ENCODE measurements at places on chromosomes 12 and 14.

- DNase-seq, result no peak
Measured at GRCh38 chr14:61566537-61567225, 128.6 kb upstream of the HIF1A start.

DNA sequence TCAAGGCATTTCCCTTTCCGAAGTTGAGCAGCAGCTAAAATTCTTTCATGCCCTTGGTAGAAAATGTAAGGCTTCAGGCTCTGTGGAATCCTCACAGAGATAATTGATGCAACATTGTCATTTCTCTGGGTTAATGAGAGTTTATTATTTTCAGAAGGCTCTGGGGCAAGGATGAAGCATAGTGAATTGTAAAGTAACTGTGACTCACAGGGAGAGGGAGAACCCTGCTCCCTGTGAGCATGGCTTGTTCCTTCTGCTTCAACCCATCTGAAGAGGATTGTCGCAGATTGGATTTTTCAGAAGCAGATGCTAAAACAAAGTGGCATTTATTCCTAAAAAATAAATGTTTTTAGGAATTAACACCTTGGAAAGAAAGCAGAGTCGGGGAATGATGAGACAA, 41.2 kb downstream of the APOBEC1 start:
- DNase-seq, result no peak

DNA sequence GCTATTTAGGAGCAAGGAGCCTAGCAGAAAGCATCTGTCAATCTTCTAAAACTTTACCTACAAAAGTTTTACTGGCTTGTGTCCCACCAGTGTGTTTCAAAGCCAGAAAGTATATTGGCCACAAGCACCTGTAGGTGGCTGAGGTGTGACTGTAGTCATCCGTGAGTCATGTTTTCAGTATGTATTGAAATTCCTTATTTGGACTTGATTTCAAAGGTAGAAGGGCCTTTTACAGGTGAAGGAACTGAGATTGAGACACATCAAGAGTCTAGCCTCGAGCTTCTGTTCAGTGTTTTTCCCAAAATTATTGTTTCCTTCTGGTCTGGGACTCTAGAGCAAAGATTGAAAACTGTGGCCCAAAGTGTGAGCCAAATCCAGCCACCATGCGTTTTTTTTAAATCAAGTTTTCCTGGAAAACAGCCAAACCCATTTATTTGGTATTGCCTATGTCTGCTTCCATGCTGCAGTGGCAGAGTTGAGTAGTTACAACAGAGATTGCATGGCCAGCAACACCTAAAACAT, 195.3 kb upstream of the BCL2L14 start:
- DNase-seq, result no peak

DNA sequence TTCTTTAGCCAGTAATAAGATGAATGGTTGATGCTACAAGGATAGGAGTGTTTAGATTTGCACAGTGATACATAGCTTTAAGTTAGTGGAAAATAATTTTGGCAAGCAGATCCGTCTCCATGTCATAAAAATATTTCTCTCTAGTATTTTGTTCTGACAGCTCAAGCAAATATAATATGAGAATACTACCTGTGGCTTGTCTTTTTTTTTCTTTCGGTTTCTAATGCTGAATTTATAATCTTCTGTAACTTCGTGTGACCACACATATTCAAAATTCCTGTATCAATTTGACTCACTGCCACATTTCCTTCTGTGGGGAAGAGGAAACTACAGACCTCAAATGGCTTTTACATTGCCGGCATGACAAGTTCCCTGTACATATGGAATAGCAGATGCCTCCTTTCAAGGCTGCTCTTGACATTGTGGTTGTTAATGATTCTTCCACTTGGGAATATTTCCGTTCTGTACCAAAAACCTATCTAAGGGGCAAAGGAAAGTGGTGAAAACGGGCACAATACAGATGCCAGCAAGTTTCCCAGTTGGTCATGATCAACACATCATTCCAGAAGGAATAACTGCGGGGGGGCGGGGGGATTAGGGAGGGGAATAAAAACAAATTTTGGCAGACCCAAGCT, 103.6 kb upstream of the CCDC91 start:
- peak; percentile 98 for DNase-seq

- DNase-seq, result no peak
Measured at GRCh38 chr12:106724116-106724515, 50.4 kb upstream of the RIC8B start.

- DNase-seq, result no peak
Measured at GRCh38 chr12:93363841-93364297, 13.9 kb upstream of the NUDT4 start.

- no peak for DNase-seq
Measured at GRCh38 chr14:68135566-68135965, 316.0 kb downstream of the RAD51B start.

DNA sequence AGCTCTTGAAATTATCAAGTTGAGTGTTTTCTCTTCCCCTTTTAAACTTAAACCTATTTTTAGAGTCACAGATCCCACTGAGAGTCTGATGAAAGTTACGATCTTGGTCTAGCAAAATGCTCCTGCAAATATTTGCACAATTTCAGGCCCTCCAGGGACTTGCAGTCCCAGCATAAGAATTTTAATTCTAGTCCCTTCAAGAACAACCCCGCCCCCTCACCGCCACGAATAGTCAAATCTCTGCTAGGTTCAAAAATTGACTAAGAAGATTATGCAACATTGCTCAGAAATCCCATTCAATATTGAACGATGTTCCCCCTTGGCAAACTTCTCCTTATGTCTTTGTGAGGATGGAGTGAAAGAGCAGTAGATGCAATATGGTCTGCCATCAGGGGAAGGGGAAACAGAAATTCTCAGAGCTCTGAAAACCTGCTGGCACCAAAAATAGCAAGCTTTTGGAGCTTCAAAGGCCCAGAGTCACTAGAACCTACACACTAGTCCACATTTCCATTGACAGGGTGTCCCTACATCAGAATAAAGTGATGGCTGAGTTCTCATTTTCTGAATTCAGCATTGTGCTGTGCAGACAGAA, 127.5 kb upstream of the CCDC175 start:
- no peak for DNase-seq

- no peak for DNase-seq
Measured at GRCh38 chr12:71744522-71745300, 10.0 kb upstream of the RAB21 start.

- no peak for DNase-seq
Measured at GRCh38 chr12:120115066-120115465, 1.5 kb downstream of the RAB35 start.

GRCh38 chr12:81128930-81129554, 51.2 kb downstream of the ACSS3 start:
- peak; percentile 66 for DNase-seq

DNA sequence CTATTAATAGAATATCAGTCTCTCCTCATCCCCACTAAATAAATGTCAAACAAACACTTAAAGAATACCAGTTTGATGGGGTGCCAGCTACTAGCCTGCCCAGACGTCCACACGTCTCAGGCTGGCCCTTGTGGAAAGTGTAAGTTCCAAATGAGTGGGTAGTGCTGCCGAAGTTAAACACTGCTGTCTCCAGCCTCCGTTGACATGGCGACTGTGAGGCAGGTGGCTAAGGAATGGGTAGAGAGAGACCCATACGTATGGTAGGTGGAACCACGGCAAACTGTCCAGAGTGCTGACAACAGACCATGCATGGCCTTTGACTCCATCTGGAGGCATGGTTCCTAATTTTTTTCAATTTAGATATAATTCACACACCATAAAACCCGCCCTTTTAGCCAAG, 37.9 kb downstream of the PITPNM2 start:
- DNase-seq, result no peak

- no peak for DNase-seq
Measured at GRCh38 chr12:4277857-4278256, 4.3 kb downstream of the CCND2 start.

GRCh38 chr12:52461693-52462092, 9.7 kb upstream of the KRT6B start:
- DNase-seq, result no peak

- no peak for DNase-seq
Measured at GRCh38 chr14:30756594-30756993, 117.8 kb upstream of the COCH start.

DNA sequence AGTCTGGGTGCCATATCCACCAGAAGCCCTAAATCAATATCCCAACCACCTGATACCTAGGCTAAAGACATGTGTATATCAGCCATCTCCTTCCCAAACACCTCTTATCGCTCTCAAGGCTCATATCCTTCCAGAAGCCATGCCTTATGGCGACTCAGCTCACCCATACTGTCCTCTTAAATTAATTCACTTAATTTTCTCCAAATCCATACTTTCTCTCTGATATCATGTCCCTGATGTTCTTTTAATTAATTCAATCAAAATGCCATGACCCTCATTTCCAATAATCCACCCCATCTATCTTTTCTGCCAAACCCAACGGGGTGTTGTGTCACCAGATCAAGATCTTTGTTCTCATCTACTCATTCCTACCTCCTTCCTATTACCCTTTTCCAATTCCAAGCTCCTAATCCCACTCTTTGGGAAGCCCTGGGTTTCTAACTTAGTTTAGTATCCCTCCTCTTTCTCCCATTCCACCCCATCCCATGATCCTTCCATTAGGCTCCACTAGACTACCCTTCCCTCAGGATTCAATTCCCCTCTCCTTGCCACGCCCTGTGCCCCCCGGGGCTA, 723 bp downstream of the ATF7 start:
- DNase-seq, result no peak

- DNase-seq, result peak; percentile 74
Measured at GRCh38 chr12:44626883-44627282, 249.2 kb downstream of the NELL2 start.

- DNase-seq, result no peak
Measured at GRCh38 chr14:92759679-92760523, 11.5 kb upstream of the LGMN start.
